Esophagus muscularis mucosa (tissue), 4 donors: ENCODE measurements at places on chromosomes 11 and 22. TPM values are rescaled to one million over a fixed set of nuclear protein-coding genes. Genes with fewer than 3 reads are reported as not detected.

- no peak for DNase-seq
Measured at GRCh38 chr11:118953265-118953664, 2.8 kb upstream of the UPK2 start.

DNA sequence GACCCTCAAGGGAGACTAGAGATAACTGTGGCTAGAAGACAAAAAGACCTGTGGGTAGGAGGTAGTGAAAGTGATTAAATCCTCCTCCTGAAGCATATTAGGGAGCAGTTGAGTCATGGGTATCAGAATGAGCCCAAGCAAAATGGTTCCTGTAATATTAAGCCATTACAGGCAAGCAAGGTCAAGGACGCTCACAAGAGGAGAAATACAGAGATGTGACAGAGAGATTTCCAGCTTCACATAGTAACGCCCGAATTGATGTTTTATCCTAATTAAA is 77.7 kb downstream of the FAM76B start:
- no peak for DNase-seq

DNA sequence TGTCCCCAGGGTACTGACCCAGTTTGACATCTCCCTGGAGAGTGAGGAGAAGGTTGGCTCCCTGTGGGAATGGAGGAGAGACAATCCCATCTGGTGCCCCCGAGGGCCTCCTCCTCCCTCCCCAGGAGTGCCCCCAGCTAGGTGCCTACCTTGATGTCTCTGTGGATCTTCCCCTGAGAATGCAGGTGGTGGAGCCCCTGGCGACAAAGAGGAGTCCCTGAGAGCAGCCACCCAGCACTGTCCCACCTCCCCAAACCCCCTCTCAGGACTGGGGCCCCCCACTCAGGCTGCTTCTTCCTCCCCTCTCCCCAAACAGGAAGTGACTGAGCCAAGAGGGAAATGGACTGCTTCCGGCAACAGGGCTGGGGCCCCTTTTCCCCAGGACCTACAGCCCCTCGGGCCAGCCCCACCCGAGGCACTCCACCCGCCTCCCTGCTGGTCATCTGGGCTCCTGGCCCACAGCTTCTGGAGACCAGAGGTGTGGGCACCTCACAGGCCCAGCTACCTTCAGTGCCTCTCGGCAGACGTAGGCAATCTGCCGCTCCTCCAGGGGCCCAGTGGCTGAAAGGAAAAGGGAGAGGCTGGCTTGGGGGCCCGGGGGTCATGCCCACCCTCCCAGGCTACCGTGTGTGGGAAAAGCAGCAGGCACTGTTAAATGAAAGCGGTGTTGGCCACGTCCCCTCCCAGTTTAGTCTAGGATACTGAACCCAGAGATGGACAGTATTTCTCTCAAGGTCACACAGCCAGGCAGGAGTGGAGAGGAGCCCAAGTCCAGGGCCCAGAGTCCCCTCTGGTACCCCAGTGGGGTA is 1.2 kb downstream of the MAP4K2 start:
- DNase-seq: no peak

Gene WBP2NL
- total RNA-seq: 1.0 TPM

Gene SORL1
- total RNA-seq: 8.7 TPM
